Aorta (tissue), 5 donors: ENCODE measurements at places on chromosomes 2 and 18. TPM values are rescaled to one million over a fixed set of nuclear protein-coding genes. Genes with fewer than 3 reads are reported as not detected.

EHD3 gene
- 28.8 TPM for total RNA-seq

DNA sequence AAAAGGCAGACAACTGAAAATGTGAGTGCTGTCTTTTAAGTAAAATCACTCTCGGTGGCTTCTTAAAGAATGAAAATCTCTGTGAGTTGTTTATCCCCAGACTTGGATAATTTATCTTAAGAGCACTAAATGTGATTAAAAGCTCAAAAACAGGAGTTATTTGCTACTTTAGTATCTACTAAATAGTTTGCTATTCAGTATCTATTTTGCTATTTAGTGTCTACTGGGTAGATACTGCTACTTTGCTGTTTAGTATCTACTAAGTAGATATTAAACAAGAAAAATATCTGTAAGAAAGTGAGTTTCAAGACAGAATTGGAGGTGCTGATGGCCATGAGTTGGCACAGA lies 1.4 kb upstream of the KCNG3 start:
- no peak for DNase-seq

GRCh38 chr18:78999939-79000338 lies 20.3 kb downstream of the SALL3 start:
- DNase-seq = no peak

DNA sequence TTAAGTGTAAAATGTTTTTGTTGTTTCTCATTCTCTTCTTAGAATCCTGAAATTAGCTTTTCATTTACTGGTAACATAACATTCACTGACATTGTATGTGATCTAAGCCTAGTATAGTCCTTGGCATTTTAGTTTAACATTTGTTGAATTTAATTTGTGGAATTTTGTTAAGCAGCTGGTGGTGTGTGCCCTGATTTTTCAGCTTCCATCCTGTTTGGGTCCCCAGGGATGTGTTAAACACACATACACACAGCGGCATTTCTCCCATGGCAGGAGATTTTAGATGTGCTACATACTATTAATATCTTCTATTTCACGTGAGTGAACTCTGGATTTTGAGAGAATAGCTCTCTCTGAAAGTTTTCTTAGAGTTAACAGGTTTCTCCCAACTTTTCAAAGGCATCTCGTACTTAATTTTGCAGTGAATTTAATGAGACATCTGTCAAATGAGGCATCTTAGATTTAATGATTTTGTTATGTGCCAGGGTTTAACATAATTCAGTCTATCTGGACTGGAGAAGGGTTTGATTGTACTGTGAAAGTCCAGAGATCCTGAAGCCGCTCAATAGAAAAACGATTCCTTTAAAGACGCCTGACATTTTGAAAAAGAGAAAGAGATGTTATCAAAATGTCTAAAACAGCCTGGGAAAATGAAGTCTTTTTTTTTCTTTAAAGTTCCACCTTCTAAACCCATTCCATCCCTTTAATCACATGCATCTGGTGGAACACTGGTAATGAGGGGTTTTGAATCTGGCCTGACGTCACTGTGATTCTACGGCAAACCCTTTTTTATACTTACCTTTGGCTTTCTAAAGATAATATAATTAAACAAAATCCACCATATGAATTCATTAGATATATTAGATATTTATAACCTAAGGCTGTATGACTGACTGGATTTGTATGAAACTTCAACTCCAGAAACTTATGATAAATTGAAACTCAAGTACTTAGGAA lies 6.8 kb downstream of the PHLPP1 start:
- no peak for DNase-seq

- peak; percentile 56 for DNase-seq
These were observed 820 bp downstream of the MTCL1 start for GRCh38 chr18:8705961-8706790.

DNA sequence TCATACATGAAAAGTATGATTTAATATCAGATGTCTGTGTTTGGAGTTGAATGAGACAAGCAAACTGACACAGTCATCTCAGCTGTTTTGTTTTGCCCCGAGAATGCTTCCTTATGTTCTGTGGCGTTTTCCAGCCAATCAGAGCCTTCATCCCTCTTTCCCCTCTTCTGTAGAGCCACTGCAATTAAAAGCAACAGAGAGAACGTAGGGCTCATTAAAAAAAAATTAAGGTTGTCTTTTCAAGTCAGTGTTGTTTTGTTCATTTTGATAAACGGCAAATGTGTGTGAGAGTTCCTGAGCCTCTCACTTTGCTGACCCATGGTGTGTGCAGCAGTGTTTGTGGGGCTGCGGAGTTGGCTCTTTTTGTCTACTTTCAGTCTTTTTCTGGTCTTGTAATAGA lies 216.0 kb downstream of the FHOD3 start:
- no peak for DNase-seq

DNA sequence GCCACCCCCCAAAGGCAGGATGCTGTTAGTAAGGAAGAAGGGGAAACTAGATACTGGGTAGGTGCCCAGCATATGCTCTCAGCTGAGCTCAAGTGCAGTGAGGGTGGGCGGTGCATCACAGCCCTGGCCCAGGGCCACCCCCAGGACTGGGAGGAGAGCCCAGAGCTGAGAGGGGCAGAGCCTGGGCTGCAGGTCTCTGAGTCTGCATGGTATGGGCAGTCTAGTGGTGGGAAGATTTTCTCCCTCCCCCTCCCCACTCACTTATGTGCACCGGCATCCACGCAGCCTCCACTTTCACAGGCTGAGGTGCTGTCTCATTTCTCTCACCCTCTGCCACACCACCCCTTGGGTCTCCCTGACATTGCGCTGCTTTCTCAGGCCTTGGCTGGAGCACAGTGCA lies 48.5 kb upstream of the CAB39 start:
- no peak for DNase-seq

DNA sequence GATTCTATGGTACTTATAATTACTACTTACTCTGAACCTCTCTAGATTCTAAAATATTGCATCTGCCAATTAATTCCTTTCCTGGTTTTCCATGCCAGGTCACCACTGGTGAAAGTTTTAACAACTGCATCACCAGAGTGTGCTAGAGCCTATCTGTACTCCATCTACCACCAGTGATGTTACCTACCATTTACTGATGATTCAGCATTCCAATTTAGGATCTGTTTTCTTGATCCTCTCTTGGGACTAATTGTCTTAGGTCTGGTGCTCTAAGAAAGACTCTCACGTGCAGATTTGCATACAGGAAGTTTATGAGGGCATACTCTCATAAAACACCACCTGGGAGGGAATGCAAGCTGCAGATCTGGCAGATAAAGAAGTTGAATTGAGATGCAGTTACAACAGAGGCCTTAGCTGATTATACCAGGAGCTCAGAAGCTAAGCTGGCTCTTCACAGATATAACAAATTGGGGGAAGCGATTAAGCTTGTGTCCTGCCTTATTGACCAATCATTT lies 347.6 kb upstream of the VRK2 start:
- DNase-seq = no peak

- no peak for DNase-seq
These were observed 107.1 kb downstream of the TTN start for GRCh38 chr2:178700136-178700535.

TCF4 gene
- total RNA-seq = 297 TPM

DNA sequence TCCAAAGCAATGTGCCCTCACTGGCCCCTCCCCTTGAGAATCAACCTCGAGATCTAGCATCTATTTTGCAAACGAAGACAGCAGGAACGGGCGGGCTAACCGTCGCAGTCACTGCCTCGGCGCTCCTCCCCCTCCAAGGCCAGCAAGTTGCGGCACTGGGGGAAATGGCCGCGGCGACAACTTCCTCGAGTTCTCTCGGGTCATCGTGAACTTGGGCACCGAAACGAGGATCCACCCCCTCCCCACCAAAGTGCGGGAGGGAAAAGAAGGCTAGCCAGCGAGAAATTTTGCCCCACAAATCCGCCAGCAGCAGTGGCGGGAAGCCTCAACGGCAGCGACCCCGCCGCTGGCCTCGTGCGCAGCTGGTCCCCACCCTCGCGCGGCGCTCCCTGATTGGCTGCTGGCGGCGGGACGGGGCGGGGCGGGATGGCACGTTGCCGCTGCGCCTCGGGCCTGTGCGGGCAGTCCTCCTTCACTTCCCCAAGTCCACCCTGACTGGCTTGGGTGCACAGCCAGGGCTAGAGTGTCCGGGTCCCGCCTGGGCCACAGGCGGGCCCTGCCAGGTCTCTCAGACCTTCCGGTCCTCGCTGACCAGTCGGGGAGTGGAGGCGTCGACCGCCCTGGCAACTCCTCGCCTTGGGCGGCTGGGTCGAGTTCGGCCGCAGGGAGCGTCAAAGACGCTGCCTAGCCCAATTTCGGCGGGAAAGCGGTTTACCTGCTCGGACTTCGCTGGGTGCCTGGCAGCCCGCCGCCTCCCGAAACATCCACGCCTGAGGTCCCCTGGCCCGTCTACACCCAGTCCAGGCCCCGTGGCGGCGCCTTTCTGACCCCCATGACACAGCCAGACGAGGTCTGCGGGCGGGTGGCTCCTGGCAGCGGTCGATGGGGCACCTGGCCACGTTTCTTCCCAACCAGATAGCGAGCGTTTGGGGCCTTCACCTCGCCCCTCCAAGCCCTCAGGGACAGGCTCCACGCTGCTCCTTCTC lies at the start of gene BOLL:
Gene BOLL, minus strand, starts transcription at position 364 of the 986 bp plus-strand sequence. CDS start 3,469 bp downstream, outside the sequence.
- DNase-seq = peak; percentile 74

GRCh38 chr2:240919786-240920782 lies 13.9 kb downstream of the CROCC2 start:
- DNase-seq = peak; percentile 41

DNA sequence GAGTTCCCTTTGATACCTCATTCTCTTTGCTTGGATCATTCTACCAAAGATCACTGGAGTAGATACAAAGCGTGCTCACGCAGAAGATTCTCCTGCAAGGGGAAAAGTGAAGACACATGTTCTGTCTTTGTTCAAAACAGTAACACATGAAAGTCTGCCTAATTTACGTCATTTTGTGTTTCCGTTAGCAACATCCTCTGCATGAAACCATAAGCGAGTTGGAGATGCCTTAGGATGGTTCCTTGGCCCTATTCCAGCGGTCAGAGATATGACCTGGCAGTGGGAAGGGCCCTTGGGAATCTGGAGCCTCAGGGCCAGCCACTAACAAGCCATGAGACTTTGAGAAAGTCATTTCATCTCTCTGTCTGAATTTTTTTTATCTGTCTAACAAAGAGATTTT lies 180.9 kb upstream of the TWIST2 start:
- no peak for DNase-seq

PFN4 gene
- not detected for total RNA-seq

DNA sequence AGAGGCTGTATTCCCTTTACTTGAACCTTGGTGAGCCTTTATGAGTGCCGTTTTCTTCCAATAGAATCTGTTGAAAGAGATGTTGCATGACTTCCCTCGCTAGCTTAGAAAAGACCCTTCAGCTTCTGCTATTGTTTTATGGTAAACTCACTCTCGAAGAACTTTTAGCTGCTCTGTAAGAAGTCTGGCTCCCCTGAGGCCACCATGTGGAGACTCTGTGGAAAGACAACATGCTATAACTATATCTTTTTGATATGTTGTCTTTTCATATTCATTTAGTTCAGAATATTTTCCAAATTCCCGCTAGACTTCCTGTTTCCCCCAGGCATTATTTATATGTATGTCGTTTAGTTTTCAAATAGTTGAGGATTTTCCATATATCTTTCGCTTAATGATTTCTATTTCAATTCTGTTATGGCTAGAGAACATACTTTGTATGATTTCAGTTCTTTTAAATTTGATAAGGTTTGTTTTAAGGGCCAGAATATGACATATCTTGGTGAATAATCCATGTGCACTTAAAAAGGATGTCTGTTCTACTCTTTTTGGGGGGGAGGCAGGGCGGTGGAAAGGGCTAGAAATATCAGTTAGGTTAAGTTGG lies 64.1 kb downstream of the PTPN4 start:
- DNase-seq = no peak

- no peak for DNase-seq
These were observed 200.6 kb downstream of the WDR7 start for GRCh38 chr18:56851774-56852173.

DNA sequence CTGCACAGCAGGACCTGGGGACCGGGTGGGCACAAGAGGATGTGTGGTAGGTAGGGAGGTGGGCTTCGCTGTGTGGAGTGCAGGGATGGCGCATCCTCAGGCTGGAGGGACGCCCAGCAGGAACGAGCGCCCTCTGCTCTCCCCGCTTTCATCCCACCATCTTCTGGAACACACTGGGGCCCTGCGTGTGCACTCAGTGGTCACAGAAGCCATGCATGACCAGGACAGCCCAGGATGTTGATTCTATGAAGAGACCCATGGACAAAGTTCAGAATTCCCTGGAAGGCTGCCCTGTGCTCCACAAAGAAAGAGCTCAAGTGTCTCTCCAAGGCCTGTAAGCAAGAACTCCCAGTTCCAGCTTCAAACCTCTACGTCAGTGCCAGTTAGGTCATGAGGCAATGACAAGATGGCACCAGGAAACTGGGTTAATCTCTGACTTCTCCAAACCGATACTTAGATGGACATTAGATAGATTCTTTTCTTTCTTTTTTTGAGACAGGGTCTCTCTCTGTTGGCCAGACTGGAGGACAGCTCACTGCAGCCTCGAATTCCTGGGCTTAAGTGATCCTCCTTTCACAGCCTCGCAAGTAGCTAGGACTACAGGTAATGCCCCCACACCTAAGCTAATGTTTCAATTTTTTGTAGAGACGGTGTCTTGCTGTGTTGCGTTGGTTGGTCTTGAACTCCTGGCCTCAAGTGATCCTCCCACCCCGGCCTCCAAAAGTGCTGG lies 3.4 kb downstream of the SLC66A2 start:
- DNase-seq = peak; percentile 4

GCKR gene
- 0.69 TPM for total RNA-seq

LCLAT1 gene
- total RNA-seq = 22.3 TPM

- no peak for DNase-seq
These were observed 142.8 kb downstream of the TMEM17 start for GRCh38 chr2:62363166-62363565.

AFF3 gene
- total RNA-seq = 10.6 TPM

- DNase-seq = no peak
These were observed 12.1 kb downstream of the TGFA start for GRCh38 chr2:70541481-70542020.

- DNase-seq = no peak
These were observed 92.5 kb upstream of the MAP2 start for GRCh38 chr2:209331291-209331844.

CYRIA gene
- total RNA-seq = 24.9 TPM

KLHL14 gene
- 0.36 TPM for total RNA-seq

- peak; percentile 72 for DNase-seq
These were observed 61.8 kb upstream of the GPR45 start for GRCh38 chr2:105179469-105180372.

- DNase-seq = no peak
These were observed 53.3 kb upstream of the ZBTB7C start for GRCh38 chr18:48462510-48462909.

DNA sequence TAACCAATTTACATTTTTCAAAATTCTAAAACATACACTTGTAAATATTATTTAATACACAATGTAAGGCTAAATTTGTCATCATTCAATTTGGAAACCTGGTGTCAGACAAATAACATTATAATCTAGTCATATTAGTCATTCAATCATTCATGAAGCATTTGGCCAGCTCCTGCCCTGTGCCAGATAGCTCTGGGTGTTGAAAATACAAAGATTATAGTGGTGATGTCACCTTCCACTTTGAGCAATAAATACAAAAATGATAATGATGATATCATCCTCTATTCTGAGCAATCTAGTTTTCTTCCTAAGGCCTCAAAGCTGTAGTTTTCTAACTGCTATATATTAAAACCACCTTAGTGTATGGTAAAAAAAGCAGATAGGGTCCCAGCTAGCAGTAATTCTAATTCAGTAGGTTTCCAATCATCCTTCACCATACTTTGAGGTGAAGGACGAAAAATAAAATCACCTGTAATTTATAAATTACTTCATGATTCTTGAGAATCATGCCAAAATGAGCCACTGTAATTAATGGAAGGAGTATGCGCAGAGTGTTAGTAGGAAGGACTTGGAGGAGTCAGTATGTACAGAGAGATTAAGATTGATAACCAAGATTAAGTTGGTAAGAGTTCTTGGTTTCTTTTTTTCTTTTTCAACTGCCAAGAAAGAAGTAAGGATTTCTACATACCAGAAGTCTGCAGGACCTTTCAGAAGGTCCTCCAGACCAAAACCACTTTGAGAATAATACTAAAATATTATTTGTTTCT lies 23.2 kb downstream of the MEMO1 start:
- no peak for DNase-seq
